HFF-Myc (cell line): ENCODE measurements at places on chromosomes 7 and 10.
A peak's percentile ranks its signal among the peaks of the same experiment; 100 is the strongest.

DNA sequence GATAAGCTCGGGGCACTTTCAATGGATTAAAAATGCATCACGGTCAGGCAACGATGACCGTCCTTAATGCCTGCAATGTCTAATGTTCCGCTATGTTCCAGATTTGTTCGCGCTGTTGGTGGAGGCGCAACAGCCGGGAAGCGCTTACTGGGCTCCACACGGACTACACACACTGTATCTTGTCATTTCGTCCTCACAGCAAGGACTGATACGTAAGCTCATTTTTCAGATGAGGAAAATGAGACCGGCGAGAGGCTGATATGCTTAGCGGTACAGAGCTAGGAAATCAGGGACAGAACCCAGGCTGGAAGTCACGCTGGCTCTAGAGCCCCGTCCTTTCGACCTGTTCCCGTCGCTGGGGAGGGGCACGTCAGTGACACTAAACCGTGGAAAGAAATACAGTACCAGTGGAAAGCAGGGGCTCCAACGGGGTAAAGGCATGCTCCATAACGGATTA, 670 bp downstream of the TPK1 start:
- no peak for DNase-seq

- no peak for DNase-seq
Measured at GRCh38 chr7:154720016-154720415, 282.9 kb downstream of the PAXIP1 start.

DNA sequence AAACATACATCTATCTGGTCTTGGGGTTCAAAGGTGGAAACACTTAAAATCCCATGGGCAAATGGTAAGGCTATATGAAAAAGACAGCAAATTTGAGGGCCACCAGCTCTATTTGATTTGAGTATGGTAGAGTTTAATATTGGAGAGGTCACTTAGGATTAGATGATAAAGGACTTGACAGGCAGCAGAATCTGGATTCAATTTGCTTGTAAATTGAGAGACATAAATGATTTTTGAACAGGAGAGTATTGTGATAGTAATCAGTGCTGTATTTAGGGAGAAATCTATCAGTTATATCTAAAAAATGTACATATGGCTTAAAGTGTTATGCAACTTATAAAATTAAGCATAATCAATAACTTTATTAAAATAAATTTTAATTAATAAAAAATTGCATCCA, 155.2 kb downstream of the SEMA3A start:
- DNase-seq = no peak

- no peak for DNase-seq
Measured at GRCh38 chr7:71343039-71343438, 211.1 kb downstream of the GALNT17 start.

GRCh38 chr7:96547371-96547811, 162.3 kb downstream of the SEM1 start:
- no peak for DNase-seq

DNA sequence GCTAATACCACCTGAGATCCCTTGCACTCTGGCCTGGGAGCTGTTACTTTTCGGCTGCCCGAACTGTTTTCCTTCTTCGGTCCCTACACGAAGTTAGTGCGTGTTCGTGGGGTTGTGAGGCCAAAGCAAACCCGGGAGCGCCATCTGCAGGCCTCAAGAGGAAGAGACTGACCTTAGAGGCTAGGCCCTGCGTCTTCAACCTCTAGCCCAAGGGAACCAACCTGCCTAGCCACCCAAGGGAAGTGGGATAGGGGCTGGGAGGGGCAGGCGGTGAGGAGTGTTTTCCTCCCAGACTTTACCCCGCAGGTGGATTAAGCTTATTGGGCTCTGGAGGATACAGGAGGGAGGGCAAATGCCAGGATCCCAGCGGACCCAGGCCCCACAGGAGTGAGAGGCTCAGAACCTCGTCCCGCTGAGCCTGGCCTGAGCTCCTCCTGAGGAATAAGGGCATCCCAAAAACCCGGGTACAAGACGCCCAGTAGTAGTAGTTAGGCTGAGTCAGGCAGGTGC, 1.7 kb upstream of the PAX2 start:
- DNase-seq = peak; percentile 16

GRCh38 chr7:75657866-75658265, 80.9 kb downstream of the HIP1 start:
- DNase-seq = no peak

GRCh38 chr10:80408242-80409101, at the start of gene PRXL2A:
TSS of gene PRXL2A (plus strand) at chr10:80408551. CDS start at chr10:80420468, 11,917 bp downstream.
- no peak for DNase-seq

- no peak for DNase-seq
Measured at GRCh38 chr10:131928248-131929095, 27.7 kb downstream of the PPP2R2D start.
